ENCODE measurements at places on chromosomes 6 and 20.

- no peak for DNase-seq
Measured at GRCh38 chr6:111450636-111451035, 32.4 kb downstream of the REV3L start.

- no peak for DNase-seq
Measured at GRCh38 chr6:8335896-8336295, 99.4 kb downstream of the SLC35B3 start.

GRCh38 chr6:12361042-12361765, 71.0 kb downstream of the EDN1 start:
- DNase-seq = no peak

- DNase-seq = no peak
Measured at GRCh38 chr6:113301651-113302050, 555.5 kb upstream of the MARCKS start.

DNA sequence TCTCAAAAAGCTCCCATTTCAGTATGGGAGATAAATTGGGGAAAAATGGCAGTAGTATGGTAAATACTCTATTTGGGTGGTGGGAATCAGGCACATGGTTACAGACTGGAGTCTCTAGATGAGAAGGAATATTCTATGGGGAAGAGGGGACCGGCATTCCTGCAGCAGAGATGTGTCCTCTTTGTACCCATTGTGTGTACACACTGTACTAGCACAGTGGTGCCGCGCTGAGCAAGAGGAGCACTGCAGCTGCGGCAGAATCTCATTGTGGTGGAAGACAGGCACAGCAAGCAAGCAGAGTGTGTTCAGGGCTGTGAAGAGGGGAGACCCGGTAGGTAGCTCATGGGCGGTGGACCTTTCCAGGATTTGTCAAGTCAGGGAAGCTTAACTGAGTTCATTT, 13.0 kb downstream of the AFDN start:
- no peak for DNase-seq

- DNase-seq = no peak
Measured at GRCh38 chr6:21565431-21565830, 28.1 kb upstream of the SOX4 start.
